NCI-H187 (cell line): ENCODE measurements at places on chromosomes 1 and 21.

DNA sequence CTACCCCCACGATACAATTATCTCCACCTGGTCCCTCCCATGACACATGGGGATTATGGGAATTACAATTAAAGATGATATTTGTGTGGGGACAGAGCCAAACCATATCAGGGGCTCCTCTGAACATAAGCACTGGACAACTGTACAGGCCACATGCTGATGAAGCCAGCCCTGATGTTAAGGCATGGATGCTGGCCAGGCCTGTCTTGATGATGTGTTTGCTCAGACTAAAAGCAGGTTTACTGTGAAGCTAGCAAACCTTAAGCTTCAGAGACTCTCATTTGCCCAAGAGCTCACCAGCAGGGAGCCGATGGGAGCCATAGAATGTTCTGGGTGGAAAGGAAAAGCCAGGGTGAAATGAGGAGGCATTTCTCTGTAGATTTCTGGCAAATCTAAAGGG is 135.3 kb upstream of the KCNK1 start:
- DNase-seq: no peak

DNA sequence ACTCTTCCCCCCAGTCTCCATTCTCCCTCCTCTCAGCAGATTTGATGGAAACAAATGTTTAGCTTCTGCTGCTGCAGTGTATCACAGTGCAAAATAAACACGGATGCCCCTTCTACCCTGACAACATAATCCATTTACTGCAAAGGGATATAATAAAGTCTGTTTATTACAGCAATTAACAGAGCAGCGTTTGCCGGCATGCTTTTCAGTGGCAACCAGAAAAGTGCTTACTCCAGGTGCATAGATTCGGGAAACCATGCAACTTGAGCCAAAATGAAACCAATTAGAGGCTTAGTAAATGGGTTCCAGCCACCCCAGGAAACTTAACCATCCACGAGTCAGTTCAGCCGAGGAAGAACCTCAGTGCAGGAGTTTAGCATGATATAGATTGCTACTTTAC is 12.9 kb upstream of the LEMD1 start:
- no peak for DNase-seq

DNA sequence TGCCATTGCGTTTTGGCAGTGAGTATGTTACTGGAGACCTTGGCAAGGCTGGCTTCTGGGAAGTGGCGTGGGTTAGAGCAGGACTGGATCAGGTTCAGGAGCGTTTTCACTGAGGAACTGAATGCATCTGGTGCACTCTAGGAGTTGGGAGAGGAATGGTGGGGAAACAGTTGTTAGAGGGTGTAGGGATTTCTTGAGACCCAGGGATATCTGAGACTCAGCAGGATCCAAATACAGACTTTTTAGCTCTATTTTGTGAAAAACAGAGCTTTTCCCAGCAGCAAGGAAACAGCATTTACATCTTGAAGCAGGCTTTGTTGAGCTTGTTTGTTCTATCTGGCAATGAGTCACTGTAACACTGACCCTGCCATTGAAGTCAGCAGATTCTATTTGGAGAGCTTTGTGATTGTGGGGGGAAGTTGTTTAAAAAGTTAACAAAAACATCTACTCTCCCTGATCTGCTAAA is 56.9 kb upstream of the NRIP1 start:
- DNase-seq: no peak

- no peak for DNase-seq
These were observed 22.5 kb downstream of the IQGAP3 start for GRCh38 chr1:156549831-156550230.

GRCh38 chr1:227006226-227006796 is 66.2 kb downstream of the COQ8A start:
- DNase-seq: no peak

GRCh38 chr1:241475671-241476070 is 43.9 kb downstream of the FH start:
- DNase-seq: no peak

DNA sequence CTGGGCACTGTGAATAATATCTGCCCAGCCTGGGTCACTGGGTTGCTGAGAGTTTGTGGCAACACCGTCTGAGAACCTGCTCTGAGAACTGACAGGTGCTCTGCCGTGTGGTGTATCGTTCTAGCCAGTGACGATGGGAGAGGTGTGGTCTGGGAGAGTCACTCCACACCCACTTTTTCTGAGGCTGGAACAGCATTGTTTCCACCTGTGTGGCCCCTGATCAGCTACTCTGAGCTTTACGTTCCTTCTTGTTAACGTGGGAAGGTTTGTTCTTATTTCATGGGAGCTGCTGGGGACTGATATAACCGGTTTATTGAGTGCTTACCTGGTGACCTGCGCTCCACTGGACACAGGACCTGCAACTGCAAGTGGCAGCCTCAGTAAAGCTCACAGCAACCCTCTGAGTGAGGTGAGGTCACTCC is 34.8 kb upstream of the TENT5C start:
- peak; percentile 18 for DNase-seq

GRCh38 chr1:7048395-7048794 is 263.1 kb downstream of the CAMTA1 start:
- DNase-seq: peak; percentile 52

- DNase-seq: no peak
These were observed 28.5 kb upstream of the LRRC8C start for GRCh38 chr1:89604414-89604735.

- DNase-seq: no peak
These were observed 2.7 kb downstream of the RORC start for GRCh38 chr1:151828921-151829320.

DNA sequence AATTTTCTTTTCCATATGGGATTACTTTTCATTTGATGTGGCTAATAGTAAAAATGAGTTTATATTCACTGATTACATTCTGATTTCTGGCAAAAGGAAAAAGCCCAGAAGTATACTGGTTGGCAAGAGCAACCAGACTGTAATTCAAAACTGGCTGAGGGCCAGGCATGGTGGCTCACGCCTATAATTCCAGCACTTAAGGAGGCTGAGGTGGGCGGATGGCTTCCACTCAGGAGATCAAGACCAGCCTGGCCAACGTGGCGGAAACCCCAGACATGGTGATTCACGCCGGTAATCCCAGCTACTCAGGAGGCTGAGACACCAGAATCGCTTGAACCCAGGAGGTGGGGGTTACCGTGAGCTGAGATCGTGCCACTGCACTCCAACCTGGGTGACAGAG is 14.5 kb downstream of the SYT11 start:
- DNase-seq: no peak

DNA sequence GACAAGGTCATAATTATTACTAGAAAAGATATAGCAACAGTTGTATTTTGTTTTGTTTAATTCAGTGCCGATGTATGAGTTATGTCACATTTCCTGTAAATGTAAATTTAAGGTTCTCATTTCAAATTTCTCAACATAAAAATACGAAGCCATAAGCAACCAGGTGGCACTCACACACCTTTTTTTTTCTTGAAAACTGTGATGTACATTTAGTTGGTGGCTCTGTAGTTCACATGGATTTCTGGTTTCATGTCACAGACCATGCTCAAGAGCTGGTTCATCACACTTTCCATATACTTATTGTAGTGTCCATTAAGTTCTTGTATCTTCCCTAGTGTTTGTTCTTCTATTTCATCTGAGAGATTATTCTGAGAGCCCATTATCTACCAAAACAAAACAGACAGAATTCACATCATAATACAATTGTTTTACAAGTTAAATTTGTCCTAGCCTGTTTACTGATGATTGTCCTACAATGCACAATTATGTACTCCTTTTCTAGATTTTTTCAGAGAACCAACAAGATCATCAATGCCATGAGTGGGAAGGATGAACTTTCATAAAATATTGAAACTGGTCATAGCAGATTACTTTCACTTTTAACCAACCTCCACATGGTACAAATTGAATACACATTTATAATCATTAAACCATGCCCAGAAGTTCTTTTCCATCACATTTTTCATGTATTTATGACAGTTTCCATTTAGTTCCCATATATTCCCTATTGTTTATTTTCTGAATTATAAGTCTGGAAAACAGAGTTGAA is 17.1 kb downstream of the ATP6V1G3 start:
- no peak for DNase-seq

DNA sequence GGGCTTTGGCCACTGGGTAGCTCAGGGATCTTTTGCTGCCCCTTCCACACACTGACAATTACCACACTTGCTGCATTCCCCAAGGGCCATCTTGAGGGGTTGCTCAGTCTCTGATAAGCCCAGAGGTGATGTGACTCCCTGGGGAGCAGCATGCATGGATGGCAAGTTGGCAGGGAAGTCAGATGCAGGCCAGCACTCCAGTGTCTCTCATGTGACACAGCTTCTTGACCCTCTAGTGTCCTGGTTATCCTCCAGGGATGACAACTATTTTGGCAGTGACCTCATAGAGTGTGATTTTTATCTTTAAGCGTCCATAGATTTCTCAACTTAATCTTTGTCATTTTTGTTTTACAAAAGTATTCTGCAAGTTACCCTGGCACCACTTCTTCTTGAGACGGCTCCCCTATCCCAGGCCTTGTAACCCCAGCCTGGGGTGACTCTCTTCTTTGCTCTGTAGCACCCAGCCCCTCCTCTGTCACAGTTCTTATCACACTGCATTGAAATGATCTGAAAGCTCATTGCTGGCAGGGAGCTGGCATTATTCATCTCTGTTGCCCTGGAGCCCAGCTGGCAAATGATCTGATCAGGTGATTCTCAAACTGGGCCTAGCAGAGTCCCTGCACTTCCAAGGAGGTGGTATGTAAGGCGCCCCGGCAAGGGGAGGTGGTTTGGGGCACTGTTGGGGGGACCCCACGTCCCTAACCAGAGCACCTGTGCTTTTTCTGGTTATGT is 72.6 kb downstream of the TENT5C start:
- DNase-seq: no peak

DNA sequence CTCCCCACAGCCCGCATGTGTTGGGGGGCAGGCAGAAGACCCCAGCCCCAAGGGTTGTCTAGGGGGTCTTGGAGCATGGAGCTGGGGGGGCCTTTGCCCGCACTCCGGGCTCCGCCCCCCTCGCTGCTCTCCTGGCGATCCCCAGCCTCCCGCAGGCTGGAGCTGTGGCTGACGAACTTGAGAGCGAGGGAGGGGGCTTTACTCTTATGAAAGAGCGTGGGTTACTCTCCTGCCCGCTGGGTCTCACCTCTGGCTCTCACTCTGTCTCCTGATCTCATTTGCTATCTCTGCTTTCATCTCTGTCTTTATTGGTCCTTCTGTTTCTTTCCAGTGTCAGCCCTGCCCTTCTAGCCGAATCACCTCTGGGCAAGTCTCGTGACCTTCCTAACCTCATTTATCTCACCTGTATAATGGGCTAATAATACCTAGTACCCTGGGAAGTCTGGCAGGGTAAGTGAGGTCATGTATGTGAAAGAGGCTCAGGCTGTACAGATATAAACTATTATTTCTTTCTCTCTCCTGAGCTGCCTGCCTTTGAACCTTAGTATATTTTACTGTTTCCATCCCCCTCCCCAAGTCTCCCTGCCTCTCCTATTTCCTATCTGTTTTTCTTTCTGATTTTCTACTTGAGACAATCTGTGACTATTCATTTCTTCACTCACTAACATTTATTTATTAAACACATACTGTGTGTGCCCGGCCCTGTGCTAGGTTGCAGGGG is 731 bp downstream of the EFNA4 start:
- no peak for DNase-seq

DNA sequence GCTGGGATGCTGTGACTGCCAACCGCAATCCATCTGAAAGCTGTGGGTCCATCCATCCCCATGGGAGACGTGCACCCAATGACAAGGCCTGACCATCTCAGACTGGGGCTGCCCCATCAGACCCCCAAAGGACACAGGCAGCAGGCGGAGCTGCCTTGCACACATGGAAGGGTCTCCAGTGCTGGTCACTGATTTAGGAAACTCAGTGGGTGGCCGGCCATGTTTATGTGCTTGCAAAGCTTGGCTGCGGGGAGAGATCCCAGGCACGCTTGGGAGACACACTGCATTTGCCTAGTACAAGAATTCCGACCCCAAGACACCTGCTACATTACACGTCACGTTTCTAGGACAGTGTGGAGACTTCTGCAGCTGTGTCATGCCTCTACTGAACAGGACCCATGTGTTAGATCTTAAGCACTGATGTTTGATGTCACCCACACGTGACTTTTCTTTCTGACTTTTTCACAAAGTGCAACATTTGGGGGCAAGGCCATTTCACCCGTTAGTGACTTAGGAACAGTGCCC is 181.4 kb downstream of the CLIC6 start:
- no peak for DNase-seq

DNA sequence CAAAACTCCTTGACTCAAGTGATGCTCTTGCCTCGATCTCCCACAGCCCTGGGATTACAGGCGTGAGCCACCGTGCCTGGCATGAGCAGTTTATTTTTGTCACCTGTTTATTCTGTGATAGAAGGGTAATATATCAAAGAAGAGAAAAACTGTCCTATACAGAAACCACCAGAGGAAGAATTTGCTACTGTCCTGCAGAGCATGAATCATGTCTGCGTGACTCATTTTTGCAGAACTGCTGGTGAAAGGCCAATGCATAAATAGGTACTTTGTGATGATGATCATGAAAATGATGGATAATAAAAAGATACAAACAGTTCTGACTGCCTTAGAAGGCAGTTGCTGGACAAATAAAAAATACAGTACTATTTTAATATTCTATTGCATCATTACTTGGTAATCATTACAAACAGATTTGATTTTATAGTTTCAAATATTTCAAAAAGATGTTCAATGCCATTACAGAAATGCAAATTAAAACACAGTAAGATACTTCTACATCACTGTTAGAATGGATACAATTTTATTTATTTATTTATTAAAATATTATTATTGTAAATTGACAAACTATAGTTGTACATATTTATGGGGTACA is 26.5 kb downstream of the RIPPLY3 start:
- no peak for DNase-seq

DNA sequence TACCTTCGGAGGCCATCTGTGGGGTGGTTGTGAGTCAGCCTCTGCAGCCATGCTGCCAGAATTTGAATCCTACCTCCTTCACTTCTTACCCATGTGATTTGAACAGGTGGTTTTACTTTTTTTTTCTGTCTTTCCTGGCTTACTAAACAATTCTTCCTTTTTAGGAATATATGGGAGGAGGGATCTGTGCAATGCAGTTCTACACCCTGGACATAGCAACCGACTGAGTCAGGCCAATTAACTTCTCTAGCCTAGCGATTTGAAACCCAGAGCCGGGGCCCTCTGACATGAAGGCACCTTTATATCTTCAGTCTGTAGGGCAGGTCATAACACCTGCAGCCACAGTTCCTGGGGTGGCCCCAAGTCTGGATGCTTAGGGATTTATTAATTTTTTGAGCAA is 83.6 kb downstream of the ST6GALNAC3 start:
- no peak for DNase-seq
